ENCODE measurements at places on chromosomes 11 and 22. TPM values are rescaled to one million over a fixed set of nuclear protein-coding genes. Genes with fewer than 3 reads are reported as not detected.

- no peak for DNase-seq
Measured at GRCh38 chr11:129637983-129638776, 177.5 kb upstream of the TMEM45B start.

DNA sequence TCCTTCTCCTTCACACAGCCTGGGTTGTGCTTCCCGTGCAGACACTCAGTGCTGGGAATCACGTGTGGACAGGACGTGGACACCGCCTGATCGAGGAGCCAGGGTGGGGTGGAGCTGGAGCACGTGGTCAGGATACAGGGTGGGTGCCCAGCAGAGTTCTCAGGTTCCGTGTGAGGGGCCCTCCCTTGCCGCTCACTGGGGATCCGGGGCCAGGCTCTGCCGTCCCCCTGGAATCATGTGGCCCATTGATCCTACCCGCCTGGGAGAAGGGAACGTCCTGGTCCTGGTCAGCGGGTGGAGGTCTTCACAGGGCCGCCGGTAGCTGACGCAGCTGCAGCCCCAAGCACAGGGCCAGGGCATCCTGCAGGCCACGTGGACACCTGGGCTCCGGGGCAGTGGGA is 397.7 kb downstream of the TBC1D22A start:
- DNase-seq = no peak

- no peak for DNase-seq
Measured at GRCh38 chr22:40183029-40183581, 5.4 kb downstream of the TNRC6B start.

DNA sequence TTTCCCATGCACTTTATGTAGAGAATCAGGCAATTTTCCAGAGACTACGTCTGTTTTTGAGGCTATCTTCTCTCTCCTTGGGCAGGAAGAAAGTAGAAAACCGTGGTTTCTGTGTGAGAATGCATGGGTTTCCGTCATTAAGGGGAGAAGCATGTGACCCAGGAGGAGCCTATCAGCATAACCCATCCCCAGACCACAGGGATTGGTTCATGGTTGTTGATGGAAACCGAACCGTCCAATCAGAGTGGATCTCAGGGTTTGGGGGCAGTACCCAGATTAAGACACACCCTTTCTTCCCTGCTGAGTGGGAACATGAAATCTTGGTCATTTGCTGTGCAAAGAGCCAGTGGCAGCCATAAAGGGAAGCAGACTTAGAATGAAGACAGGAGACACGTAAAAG is 517.8 kb downstream of the MN1 start:
- no peak for DNase-seq

DNA sequence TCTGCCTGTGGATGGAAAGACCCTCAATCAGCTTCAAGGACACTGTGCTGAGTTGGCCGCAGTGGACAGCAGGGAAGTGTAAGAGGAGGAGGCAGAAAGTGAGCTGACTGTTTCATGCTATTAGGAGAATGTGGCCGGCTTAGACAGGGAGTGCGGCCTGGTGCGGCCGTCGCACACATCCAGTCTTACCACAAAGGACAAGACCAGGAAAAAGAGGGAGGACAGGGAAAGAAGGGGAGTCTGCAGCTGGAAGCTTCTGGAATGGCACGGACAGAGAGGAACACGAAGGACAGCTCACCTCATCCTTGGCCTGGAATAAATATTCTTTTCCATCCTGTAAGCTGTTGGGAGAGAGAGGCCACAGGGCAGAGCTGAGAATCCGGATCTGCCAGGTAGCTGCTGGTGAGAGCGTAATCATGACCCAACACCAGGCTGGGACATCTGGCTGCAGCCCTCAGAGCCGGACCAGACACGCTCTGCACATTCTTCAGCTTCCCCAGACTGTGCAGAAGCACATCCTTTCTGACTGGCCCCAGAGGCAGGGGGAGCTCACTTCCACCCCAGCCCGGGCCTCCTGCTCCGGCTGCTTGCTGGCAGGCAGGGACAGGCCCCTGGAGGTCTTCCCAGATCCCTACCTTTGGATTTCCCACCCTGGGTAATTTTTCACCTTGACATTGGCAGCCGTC is 8.6 kb upstream of the RBM4B start:
- no peak for DNase-seq

OR6A2 gene
- total RNA-seq = not detected

ARRB1 gene
- total RNA-seq = 9.3 TPM

RELA gene
- 34.3 TPM for total RNA-seq

Measured in left lobe of liver (tissue), 2 donors.